ENCODE measurements at places on chromosomes 7 and 10.
A peak's percentile ranks its signal among the peaks of the same experiment; 100 is the strongest.

DNA sequence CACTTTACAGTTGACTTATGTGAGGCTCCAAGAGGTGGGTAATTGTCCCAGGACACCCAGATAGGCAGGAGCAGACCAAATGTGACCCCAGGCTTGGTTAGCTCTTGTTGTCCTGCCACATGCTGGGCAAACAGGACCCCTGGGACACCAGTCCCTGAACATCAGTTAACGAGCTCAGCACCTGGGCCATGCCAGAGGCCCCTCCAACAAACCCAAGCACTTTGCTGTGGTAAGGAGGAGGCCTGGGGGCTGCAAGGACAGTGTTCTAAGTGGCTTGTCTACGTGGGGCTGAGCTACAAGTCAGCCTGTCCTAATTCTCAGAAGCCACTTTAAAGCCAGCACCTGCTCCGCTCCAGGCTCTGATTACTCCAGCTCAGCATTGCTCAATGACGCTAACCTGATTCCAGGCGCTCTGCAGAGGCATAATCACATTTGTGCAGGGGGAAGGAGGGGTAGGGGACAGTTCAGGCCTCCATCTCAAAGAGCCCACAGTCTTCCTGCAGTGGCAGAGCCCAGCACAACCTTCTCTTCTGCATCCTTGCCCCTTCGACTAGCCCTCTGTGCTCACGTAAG is 57.2 kb downstream of the DDC start:
- DNase-seq, result no peak

DNA sequence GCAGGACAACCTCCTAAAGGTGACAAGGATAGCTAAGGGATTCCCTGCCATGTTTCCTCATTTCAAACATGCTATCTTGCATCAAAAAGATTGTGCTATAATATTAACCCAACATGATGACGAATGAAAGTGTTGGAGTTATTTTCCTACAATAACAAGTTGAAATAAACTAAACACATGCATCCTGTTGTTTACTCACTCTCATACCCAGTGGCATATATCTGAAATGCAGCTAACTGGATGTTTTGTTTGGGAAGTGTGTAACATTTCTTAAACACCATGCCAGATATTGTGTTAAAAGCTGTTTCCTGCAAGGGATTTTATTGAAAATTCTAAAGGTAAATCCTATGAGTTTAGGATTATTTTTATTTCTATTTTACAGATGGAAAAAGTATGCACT is 139.6 kb downstream of the TFPI2 start:
- no peak for DNase-seq

DNA sequence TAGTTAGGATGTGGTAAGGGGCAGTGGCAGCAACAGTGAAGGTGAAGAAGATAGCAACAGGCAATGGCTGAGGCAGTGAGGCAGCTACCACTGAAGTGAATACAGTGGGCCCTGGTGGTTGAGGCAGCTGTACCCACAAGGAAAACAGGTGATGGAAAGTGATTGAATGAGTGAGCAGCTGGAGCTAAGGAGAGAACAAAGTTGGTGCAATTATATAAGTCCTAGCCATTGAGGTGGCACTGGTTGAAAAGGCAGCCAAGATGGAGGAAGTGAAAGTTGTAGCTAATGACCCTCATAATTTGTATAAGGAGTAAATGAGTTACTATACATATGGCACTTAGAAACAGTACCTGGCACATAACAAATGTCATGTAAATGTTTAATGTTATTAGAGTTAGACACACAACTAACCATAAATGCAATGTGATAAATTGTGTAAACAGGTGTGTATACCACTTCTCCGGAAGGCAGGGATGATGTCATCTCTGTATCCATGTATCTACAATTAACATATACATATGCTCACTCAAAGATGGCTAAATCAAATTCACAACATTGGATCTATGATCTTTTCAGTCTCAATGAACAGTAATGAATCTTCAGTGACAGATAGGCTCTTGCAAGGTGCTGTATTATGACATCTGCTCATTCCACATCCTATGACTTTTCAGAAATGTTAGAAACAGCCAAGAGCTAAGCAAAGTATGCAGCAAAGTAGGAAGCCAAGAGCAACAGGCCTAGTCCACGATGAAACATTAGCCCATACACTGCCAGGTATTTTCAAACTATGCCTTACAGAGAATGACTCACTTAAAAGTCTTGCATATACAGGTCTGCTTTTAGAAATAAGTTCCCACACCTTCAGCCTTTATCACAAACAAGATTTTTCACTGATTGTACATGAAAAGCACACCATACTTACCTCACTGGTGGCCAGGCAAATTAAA is 10.7 kb downstream of the XPNPEP1 start:
- DNase-seq, result no peak

DNA sequence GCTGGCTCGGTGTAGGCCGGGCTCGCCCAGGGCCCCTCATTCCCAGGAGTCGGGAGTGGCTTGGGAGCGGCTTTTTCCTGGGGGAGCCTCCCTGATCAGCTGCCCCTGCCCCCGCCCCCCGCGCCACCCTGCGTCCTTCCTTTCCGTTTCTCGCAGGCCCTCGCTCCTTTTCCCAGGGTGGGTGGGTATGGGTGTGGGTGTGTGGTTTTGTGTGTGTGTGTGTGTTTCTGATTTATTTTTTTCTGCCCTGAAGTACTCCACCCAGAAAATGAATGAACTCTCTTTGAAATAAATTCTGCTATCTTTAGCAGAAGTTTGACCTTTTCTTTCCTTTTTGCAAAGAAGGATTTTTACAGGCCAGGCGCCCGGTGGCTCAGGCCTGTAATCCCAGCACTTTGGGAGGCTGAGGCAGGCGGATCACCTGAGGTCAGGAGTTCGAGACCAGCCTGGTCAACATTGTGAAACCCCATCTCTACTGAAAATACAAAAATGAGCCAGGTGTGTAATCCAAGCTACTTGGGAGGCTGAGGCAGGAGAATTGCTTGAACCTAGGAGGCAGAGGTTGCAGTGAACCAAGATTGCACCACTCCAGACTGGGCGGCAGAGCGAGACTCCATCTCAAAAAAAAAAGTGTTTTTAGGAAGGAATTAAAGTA is 30.0 kb upstream of the AP5Z1 start:
- DNase-seq, result no peak

DNA sequence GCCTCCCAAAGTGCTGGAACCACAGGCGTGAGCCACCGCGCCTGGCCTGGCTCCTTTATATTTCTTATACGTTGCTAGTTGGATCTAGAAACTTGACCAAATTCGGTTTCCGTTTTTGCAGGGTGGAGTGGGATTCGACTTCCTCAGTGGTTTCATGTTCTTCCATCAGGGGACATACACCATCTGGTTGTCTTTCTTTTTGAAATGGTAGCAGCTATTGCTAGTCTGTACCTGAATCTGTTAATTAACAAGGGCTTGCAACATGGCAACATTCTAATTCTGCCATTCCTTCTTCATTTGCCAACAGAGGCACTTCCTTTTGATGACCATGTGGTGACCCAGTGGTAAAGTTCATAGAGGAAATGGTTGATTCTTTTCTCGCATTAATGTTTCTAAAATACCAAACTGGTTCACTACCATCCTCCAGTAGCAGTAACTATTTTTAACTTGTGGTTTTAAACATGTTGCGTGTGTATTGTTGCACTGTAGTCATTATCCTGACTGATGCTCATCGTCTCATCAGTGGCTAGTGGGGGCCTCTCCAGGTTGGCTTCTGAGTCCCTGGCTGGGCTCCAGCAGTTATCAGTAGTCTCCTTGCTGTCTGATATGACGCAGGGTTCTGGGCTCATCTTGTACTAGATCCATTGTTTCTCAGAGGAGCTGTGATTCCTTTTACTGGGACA is 159.2 kb downstream of the RGS10 start:
- no peak for DNase-seq

GRCh38 chr10:106987362-106987761 is 177.1 kb downstream of the SORCS1 start:
- no peak for DNase-seq

GRCh38 chr10:70528741-70529362 is 50.3 kb downstream of the PALD1 start:
- DNase-seq, result no peak

GRCh38 chr10:63236113-63236935 is 103.2 kb downstream of the NRBF2 start:
- peak; percentile 21 for DNase-seq

DNA sequence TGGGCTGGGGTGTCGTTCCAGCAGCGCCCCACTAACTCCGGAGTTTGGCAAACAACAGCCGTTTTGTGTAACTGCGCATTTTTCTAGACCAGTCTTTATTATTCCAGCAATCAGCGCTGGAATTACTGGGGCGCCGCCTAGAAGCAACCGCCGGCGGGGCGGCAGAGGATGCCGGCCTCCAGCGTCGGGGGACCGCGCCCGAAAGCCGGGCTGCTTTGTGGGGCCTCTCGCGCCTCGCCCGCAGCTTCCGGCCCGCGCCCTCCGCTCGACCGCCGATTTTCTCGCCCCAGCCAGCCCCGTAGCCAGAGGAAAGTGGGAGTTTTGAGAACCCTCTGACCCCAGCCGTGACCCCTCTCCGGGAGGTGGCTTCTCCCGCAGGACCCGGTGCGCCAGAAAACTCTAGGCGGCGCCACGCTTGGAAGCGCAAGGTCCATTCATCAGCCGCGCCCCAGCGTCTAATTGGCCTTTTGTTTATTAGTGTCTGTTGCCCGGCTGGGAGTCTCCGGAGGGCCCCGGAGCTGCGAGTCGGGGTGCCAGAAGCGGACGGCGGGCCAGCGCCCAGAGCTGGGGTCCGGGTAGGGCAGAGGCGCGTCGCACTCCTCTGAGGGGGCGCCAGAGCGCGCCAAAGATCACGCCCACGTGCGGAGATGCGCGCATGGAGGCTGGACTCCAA is 10.7 kb downstream of the EMX2 start:
- DNase-seq, result no peak

GRCh38 chr7:87475359-87476178 is at the start of gene ABCB4:
ABCB4 (minus strand) TSS chr7:87475680; CDS start chr7:87475465, 215 bp downstream.
- DNase-seq, result no peak

DNA sequence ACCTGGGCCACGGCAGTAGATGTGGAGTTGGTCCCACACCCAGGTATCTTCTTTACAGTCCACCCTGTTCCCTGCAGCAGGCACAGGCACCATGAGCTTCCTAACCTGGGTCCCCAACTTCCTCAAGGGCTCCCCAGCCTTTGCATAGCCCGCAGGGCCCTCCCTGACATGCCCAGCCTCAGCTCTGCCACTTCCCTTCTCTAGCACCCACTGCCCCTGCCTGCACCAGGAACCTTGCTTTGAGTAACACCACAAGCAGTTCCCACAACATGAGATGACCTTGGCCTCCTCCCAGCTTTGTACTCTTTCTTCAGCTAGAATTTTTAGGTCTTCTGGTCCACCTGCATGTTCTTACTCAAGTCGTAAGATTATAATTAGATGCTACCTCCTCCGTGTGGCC is 92.2 kb upstream of the ZPBP start:
- no peak for DNase-seq

- no peak for DNase-seq
Observed at GRCh38 chr10:91465261-91465660, 55.1 kb downstream of the HECTD2 start.

DNA sequence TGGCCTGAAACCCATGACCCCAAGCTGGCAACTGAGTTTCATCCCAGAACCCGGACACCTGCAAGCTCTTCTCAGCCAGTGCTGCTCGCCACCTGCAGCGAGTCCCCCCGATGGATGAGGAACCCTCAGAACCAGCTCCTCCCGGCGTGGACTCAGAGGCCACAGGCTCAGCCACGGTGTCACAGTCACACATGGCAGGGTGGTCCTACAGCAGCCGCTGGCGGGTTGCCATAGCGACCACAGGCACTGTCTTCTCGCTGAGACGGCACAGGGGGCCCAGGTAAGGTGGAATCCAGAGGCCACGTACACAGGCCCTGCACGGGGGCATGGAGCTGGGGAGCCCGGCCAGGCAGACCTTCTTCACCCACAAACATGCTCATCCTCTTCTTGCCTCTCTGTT is 53.4 kb downstream of the DPYSL4 start:
- DNase-seq, result no peak

- no peak for DNase-seq
Observed at GRCh38 chr7:151249732-151250072, 1.2 kb upstream of the SMARCD3 start.

DNA sequence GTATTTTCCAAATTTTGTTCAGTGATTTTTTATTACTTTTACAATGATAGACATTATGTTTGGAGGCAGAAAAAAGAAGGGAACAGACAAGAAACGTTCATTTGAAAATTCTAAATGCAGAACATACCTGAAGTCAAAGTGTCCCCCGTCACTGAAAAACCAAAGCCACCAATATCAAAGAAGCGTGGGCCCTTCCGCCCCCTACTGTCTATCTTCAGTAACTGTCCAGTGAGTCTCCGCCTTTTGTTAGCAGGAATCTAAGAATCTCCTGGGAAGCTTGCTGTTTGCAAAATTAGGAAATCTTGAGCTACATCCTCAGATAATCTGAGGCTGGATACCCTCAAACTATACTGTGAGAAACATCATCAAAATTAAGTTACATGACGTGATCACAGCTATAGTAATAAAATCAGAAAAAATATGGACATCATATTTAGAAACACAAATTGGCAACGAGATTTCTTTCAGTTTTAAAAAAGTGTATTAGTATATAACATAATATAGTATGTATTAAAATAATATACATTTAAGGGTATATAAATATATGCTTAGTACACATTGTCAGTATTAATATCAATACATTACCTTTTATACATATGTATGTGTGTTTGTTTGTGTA is 169.3 kb upstream of the AKR1E2 start:
- DNase-seq, result peak; percentile 45

- no peak for DNase-seq
Observed at GRCh38 chr10:62084451-62084850, 183.0 kb downstream of the ARID5B start.

DNA sequence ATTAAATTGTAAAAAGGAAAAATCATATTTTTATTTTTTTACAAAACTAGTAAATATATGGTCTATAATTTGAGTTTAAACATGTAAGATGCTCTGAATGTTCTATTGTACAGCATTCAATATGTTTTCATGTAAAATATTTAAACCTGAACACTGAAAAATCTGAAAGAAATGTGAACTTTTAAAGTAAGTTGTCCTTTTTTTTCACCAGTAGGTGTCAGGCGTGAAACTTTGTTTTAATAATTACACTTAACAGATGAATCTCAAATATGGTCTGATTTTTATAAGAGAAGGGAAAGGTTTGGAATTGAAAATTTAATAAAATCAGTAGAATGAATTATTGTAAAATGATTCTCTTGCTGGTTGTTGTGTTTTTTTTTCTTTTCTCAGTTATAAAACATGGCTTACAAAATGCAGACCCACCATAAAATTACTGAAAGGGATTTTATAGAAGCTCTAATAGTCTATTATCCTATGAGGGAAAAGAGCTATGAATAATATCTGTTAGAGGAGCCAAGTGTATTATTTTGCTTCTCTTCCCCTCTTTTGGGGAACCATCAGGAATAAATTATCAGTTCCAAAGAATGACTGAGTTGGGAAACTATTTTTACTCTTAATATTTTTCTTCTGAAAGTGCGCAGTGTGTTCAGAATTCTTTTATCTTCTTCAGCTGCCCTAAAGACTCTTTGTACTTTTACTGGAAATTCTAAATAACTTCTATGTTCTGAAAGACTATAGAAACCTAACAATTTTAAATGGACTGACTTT is 217.7 kb upstream of the FZD1 start:
- no peak for DNase-seq

DNA sequence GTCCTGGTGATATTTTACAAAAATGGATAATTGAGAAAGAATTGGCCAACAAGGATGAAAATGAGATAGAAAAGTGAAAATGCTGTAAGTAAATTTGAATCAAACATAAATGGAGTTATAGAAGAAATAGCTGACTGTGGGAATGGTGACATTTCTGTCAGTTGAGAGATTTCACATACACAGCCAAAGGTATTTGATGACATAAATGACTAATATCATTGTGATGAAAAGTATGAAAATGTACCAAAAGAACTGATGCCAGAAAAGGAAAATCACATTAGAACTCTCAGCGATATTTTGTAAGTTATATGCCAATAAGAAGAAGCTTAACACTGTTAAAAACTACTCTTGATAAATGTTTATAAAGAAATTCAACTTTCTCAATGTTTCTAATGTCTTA is 54.9 kb downstream of the TFPI2 start:
- DNase-seq, result no peak
